ENCODE measurements at places on chromosomes 16 and 17. TPM values are rescaled to one million over a fixed set of nuclear protein-coding genes. Genes with fewer than 3 reads are reported as not detected.

Gene CARD14
- polyA plus RNA-seq, result 0.05 TPM

Gene GUCY2D
- not detected for polyA plus RNA-seq

Gene EVPLL
- polyA plus RNA-seq, result not detected

Gene GLG1
- polyA plus RNA-seq, result 71.1 TPM

Gene GLP2R
- not detected for polyA plus RNA-seq

Gene CD300H
- polyA plus RNA-seq, result not detected

Gene HOXB3
- 0.46 TPM for polyA plus RNA-seq

Gene DPEP3
- not detected for polyA plus RNA-seq

Gene HOXB9
- not detected for polyA plus RNA-seq

Gene DNAAF1
- polyA plus RNA-seq, result 0.26 TPM

Gene NTHL1
- 72.9 TPM for polyA plus RNA-seq

Gene TELO2
- polyA plus RNA-seq, result 24.2 TPM

Gene CTF1
- polyA plus RNA-seq, result 35.9 TPM

Gene SEZ6L2
- polyA plus RNA-seq, result 59.8 TPM

Gene CDH11
- polyA plus RNA-seq, result 269 TPM

Gene KIF22
- polyA plus RNA-seq, result 63.8 TPM

Gene TP53TG3E
- polyA plus RNA-seq, result 0.67 TPM

Gene SKAP1
- not detected for polyA plus RNA-seq

Gene HOXB6
- not detected for polyA plus RNA-seq

Gene ANKRD40CL
- not detected for polyA plus RNA-seq

Gene WSCD1
- polyA plus RNA-seq, result 0.03 TPM

Gene WRAP53
- polyA plus RNA-seq, result 8.6 TPM

Gene ZNF597
- polyA plus RNA-seq, result 1.1 TPM

Gene ABCC12
- polyA plus RNA-seq, result not detected
